ENCODE measurements at places on chromosomes 13 and 19.

GRCh38 chr19:3625996-3626472 is 556 bp downstream of the CACTIN start:
- no peak for DNase-seq

- no peak for DNase-seq
Measured at GRCh38 chr13:51663973-51664957, 80.0 kb downstream of the WDFY2 start.

DNA sequence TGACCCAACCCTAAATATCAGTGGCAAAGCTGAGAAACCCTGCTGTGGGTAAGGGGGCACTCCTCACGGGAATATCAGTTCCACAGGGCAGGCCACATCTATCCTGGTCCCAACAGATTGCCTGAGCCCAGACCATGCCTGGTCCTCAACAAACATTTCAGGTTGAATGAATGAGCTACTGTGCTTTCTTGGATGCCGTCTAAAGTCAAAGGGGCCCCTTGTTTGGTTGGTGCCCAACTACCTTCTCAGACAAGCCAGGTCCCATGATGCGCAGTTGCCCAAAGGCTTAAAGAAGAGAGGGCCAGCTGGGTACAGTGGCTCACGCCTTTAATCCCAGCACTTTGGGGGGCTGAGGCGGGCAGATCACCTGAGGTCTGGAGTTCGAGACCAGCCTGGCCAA is 2.4 kb downstream of the DPP9 start:
- no peak for DNase-seq

DNA sequence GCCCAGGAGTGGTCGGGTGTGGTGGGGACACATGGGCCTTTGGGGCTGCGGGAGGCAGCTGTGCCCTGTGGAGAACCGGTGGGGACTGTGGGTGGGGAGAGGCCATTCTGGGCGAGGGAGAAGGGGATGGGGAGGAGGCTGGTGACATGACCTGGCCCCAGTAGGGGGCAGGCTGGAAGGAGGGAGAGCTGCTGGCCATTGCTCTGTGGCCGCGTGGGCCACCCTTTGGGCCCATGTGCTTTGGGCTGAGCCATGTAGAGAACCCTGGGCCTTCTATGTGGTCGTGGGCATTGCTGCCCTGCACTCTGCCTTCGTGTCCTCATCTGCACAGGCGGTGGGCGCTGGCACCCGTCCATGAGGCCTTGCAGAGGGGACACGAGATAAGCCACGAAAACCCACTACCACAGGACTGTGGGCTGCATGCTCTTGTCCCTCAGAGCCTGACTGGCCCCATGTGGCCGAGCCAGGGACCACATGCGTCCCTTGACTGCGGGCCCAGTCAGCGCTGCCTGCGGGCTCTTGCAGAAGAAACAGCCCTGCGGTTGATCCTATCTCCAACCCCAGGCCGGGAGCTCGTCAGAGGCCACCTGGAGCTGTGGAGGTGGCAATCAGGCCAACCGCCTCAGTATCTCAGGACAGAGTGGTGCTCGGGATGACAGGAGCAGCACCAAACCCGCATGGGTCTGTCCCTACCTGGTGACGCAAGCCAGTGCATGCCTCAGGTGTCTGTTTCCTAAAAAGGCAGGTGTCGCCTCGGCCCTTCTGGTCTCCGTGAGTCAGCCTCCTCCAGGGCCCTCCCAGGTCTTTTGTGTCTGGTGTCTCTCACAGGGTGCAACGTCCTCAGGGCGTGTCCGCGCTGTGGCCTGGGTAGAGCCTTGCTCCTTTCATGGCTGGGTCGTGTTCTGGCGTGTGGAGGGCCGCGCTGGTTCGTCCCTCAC is 14.3 kb downstream of the FZR1 start:
- no peak for DNase-seq

DNA sequence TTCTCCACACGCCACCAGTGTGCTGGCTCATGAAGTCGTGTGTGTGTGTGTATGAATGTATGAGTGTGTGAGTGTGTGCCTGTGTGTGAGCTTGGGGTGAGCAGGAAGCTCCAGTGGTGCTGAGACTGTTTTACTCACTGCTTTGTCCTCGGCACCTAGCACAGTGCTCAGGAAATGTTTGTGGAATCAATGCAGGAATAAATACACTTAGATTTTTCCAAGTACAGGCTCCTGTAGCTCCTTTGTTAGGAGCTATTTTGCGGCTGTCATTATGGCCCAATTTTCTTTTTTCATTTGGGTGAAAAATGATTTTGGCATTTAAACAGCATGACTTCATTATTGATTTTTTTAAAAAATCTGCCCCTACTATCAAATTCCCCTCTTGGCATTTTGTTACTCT is 193.5 kb upstream of the KL start:
- DNase-seq = no peak

DNA sequence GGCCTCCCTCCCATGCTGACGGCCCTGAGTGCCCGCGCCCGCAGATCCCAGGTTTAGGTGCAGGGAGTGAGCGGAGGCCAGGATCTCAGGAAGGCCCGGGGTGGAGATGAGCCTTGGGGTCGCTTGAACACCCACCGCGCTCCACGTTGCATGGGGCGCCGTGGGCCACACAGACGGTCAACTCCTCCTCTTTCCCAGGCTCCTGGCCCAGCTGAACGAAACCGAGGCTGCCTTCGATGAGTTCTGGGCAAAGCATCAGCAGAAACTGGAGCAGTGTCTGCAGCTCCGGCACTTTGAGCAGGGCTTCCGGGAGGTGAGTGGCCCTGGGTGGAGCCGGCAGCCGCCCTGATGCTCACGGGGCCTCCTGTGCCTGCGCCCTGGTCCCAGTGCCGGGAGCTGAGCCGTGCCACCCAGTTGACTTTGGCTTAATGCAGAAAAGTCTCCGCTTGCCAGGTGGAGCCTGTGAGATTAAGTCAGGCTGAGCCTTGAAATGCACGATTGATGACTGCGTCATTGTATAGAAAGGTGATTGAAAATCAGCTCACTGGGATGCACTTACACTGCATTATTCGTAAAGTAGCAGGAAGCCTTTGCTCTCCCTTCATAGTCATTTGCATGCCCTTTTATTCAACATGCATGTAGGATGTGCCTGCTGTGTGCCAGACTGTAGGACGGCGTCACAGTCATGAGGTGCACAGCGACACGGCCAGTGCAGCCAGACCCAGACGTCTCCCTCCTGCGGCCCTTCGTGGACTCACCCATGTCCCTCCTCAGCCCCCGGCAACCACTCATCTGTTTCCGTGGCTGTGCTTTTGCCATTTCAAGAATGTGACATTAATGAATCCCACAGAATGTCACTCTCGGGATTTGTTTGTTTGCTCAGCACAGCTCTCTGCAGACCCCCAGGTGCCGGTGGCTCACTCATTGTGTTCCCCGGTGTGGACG is 35.5 kb upstream of the F7 start:
- no peak for DNase-seq

- no peak for DNase-seq
Measured at GRCh38 chr19:40641281-40641680, 40.1 kb downstream of the LTBP4 start.

DNA sequence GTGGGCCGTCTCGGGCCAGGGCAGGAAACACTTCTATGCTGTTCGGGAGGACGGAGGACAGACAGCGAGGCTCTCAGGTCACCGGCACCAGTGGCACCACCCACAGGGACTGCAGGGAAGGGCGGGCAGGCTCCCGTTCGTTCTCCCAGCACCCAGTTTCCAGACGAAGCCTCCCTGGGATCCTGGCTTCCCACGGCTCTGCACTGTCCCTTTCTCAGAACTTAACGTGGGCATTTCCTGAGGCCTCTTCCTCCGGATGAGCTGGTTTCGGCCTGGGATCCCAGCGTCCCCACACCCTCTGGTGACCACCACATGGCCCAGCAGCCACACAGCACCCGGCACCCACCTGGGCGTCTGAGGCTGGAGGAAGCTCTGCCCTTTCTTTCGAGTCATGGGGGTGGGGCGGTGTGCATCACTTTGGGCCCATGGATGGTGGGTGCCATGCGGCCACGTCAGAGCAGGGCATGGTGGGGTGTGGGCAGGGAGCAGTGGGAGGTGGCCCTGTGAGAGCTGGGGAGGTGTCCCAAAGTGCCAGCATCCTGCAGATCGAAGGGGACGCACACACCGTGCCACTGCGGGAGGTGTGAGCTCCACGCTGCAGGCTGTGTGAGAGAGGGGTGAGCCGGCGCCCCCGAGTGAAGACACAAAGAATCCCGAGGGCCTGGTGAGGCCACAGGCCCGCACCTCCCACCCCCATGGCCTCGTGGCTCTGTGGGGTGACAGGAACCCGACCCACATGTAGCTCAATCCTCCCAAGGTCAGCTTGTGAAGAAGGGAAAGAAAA is 38.7 kb upstream of the GRTP1 start:
- DNase-seq = no peak

- no peak for DNase-seq
Measured at GRCh38 chr13:27283906-27284493, 13.4 kb downstream of the RASL11A start.

- DNase-seq = no peak
Measured at GRCh38 chr19:17423429-17424208, 3.8 kb downstream of the MVB12A start.

DNA sequence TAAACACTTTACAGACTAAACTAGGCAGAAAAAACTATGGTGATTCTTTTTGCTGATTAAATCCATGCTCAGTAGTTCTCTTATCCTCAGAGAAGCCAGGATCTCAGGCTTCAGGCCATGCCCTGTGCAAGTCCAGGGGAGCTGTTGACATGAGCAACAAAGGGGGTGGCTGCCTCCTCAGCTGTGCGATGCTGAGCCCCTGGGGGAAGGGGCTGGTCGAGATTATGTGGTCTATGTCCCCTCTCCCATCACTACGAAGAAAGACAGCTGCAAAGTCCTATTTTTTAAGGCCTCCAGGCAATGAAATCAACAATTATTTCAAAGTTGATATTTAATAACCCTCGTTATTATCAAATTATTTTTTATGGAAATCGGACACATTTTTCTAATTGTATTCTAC is 37.0 kb downstream of the IRS2 start:
- DNase-seq = no peak

DNA sequence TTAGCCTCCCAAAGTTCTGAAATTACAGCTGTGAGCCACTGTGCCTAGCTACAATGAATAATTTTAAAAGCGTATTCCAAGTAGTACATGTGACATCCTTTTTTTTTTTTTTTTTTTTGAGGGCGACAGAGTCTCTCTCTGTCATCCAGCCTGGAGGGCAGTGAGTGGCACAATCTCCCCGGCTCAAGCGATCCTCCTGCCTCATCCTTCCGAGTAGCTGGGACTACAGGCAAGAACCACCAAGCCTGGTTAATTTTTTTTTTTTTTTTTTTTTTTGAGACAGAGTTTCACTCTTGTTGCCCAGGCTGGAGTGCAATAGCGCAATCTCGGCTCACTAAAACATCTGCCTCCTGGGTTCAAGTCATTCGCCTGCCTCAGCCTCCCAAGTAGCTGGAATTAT is 3.8 kb upstream of the PRR12 start:
- no peak for DNase-seq

DNA sequence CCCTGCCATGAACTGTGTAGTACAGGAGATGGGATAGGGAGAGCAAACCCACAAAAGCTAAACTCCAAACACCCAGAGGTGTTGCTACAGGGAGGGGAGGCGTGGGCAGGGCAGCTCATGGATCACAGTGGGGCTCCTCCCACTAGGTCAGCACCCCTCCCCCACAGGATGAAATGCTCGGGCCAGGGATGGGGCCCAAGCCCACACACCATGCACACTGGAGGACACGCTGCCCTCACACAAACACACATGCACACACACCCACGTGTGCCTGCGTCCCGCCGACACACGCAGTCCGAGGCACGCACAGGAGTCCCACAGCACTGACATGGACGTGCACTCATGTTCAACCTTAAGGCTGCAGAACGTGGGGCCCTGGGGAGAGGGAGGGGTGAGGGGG is 6.0 kb upstream of the CCNP start:
- no peak for DNase-seq

- DNase-seq = no peak
Measured at GRCh38 chr13:85074543-85075313, 724.5 kb downstream of the SLITRK6 start.

GRCh38 chr13:99809926-99810325 is 161.6 kb downstream of the ZIC5 start:
- DNase-seq = no peak
